ENCODE measurements at places on chromosomes 4 and X.

- DNase-seq, result no peak
Observed at GRCh38 chr4:111398906-111399330, 746.3 kb upstream of the FAM241A start.

DNA sequence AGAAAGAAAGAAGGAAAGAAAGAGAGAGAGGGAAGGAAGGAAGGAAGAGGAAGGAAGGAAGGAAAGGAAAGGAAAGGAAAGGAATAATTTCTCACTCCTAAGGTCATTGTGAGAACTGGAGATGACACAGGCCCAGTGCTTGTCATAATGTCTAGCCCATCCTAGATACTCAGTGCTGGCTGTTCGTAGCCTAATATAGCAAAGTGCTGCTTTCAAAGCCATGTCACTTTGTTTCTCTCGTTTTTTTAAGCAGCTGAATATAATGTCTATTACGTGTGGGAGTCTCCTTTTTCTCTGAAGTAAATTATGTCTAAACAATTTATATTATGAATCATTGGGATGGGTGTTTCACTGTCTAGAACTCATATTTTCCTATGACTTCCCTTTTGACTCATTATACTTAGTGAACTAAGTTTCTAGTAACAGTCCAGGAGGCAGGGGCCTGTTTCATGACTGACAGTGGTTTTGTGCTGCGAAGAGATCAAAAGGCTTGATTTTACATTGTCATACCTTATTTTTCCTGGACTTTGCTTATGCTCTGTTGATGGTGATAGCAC lies 327.0 kb upstream of the ZFP42 start:
- no peak for DNase-seq

GRCh38 chr4:57249083-57249482 lies 138.9 kb upstream of the IGFBP7 start:
- no peak for DNase-seq

DNA sequence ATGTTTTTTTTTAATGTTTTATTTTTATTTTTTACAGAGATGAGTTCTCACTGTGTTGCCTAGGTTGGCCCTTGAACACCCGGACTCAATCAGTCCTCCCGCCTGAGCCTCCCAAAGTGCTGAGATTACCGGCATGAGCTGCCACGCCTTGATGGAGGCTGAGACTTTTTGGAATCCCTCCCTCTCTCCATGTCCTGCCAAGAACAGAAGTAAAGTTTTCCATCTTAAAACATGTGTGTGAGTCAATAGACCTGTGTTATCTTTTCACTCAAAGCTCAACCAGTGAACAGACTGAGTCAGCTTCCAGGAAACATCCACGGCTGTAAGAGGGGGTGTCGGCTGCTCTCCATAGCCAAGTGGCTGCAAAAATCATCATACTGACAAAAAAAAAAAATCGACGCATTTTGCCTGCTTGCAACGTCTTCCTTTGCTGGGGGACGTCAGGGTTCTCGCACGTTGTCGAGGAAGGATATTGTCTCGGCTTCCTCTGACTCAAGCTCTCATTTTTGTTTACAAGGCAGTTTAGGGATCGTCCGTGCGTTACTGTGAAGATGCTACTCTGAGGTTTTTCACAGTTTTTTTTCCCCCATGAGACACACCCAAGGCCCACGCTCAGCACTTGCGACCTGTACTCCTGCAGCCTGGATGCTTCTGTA lies 10.0 kb upstream of the ASMTL start:
- peak; percentile 62 for DNase-seq

GRCh38 chr4:184756399-184756798 lies 22.5 kb upstream of the CENPU start:
- no peak for DNase-seq

GRCh38 chr4:85457752-85458467 lies 17.0 kb upstream of the ARHGAP24 start:
- DNase-seq, result no peak

DNA sequence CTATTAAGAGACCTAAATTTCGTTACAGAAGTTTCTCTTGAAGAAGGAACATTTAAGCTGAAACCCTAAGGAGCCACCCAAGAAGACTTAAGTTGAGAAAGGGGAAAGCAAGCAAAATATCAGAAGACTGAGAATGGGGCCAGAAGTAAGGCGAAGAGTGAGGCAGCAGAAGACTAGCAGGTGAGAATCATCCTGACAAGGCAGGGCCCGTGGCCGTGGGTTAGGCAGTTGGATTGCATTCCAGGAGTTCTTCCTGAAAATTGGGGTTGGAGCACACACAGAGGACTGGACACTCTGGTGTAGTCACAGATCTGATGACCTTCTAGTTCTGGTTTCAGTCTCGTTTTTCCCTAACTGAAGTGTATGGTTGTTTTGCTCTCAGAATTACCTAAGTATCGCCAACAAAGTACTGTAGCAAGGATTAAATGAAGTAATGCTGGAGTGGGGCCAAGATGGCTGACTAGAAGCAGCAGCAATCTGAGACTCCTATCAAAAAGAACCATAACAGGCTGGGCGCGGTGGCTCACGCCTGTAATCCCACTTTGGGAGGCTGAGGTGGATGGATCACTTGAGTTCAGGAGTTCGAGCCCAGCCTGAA lies 94.4 kb upstream of the GUCY1A1 start:
- DNase-seq, result no peak

DNA sequence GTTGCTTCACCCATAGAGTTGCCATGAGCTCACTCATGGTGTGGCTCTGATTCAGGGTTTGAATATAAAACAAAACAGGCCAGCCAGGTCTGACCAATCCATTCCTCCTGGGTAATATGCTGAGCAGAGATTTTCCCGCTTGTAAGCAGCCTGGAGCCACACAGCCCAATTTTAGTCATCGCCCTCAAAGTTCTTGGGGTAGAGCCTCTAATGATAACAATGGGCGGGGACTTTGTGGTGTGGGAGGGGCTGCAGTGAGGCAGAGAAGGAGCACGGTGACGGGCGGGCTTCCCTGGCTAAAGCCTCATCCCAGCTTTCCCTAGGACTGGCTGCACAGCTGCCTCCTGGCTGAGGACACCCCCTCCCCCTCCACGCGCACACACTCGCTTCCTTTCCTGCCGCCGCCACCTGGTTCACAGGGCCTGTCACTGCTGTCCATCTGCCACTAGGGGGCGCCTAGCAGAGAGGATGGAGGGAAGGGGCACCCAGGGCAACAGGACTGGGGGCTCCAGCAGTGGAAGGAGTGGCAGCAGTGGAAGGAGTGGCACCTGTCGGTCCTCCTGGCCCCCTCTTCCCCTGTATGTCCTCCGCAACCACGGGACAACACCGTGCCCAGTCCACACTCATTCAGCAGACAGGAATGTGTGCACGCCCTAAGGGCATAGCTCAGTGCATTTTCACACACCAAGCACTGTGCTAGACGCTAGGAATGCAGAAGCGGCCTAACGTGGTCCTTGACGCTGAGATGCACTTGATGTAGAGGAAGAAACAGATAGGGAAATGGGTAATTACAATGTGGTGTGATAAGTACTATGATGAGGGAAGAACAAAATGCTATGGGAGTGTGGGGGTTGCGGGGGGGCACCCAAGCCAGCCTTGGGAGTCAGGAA lies 26.8 kb downstream of the PRPS1 start:
- DNase-seq, result peak; percentile 53

- DNase-seq, result no peak
Observed at GRCh38 chr4:127446427-127446885, 186.3 kb upstream of the INTU start.

- DNase-seq, result no peak
Observed at GRCh38 chr4:155624478-155624877, 42.2 kb upstream of the GUCY1A1 start.

- DNase-seq, result no peak
Observed at GRCh38 chr4:97720869-97721432, 422.3 kb downstream of the STPG2 start.

GRCh38 chrX:123873956-123874355 lies 14.1 kb downstream of the XIAP start:
- no peak for DNase-seq

- no peak for DNase-seq
Observed at GRCh38 chr4:55008166-55009056, 117.0 kb downstream of the KDR start.

DNA sequence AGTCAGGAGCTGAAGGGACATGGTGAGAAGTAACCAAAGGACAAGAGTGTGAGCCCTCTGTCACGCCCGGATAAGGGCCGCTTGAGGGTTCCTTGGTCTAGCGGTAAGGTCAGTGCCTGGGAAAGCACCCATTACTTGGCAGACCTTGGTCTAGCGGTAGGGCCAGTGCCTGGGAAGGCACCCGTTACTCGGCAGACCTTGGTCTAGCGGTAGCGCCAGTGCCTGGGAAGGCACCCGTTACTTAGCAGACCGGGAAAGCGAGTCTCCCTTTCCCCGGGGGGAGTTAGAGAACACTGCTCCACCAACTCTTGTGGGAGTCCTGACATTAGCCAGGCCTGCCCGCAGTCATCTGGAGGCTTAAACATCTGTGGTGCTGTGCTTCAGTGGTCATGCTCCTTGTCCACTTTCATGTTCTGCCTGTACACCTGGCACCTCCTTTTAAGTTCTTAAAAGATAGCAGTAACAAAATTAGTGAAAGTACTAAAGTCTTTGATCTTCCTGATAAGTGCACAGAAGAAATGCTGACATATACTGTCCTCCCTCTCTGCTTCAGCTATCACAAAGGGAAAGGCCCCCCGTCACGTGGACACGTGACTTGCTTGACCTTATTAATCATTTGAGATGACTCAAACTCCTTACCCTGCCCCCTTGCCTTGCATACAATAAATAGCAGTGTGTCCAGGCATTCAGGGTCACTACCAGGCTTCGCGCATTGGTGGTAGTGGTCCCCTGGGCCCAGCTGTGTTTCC lies 9.3 kb upstream of the SEC24B start:
- DNase-seq, result no peak

DNA sequence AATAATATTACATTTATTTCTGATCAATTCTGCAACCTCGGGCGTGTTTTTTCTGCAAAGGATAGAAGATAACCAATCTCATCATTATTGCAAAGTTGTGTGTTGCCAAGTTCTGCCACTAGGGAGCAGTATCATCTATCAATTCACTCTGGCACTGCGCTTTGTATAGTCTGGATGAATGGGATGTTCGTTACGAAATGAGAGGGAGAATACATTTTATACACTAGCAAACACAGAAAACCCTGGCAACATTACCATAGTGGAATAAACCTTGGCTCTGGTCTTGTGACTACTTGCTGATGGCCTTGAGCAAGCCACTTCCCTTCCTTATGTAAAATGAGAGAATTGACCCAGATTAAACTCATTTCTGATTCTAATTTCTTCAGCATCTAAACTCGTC lies 97.5 kb upstream of the ZNF518B start:
- DNase-seq, result peak; percentile 30

DNA sequence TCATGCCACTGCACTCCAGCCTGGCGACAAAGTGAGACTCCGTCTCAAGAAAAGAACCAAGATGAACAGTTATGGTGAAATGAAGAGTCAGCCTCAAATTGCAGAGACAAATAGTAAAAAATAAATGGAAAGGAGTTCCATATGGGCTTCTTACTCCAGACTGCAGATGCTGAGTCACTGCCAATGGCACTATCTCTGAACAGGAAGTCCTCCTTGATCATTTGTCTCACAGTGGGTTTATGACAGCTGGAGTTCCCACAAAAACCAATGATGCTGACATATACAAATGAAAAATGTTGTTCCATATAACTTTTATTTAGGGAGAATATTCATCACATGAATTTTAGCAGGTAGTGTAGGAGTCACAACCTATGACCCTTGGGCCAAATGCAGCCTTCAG lies 631.6 kb downstream of the PCDH18 start:
- no peak for DNase-seq
